ENCODE measurements at places on chromosomes 1 and 21.

DNA sequence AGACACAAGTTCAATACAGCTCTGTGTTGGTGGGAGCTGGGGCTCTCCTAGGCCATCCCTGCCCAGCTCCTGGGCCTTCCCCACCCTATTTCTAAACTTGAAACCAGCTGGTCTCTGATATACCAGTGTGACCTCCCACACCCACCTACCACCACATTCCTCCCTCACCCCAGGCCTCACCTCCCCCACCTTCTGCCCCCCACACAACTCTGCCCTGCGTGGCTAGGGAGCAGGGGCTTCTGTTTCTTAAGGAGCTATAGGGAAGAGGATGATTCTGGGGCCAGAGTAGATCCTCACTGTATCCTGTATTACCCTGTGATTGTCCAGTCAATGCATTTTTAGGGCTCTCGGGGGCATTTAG lies 16.5 kb downstream of the NES start:
- no peak for DNase-seq

GRCh38 chr1:10189659-10190058 lies 20.7 kb upstream of the KIF1B start:
- DNase-seq = no peak

DNA sequence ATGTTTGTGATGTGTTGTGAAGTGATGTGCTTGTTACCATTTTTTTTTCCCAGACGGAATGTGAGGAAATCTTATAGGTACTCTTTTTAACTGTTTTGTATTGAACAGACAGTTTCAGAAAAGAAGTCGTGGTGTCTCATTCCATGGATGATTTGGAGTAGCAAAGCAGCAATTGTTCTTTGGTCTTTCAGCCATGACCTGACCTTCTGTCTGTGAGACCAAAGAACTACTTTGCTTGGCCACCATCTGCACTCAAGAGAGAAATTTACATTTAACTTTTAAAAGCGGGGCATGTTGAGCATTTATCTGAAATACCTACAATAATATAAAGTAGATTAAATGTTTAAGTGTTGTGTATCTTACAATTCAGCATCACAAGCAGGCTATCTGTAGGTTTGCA lies 90.2 kb downstream of the SDCCAG8 start:
- no peak for DNase-seq

DNA sequence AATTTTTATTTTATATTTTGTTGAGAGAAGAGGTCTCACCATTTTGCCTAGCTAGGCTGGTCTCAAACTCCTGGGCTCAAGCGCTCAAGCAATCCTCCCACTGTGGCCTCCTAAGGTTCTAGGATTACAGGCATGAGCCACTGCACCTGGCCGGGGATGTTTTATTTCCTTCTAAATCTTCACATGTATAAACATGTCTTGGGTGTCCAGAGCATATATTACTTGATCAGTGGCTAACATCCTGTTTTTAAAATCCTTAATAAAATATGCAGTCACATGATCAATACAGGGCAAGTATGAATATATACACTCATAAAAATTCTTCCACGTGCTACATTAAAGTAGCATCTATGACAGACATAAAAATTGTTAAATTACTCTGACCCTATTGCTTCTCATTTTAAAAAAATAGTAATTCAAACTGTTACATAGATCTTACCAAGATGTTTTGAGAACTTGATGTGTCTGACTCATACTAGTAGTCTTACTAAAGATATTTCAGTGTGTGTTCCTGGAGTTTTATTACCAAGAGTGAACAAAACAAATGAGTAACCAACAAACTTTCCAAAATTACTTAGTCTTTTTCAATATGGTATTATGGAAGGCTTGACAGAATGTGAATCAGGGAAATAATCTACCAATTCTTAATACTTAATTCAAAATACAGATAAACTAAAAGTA lies 222.5 kb downstream of the SLC45A1 start:
- no peak for DNase-seq

- DNase-seq = no peak
These were observed 40.0 kb downstream of the ROR1 start for GRCh38 chr1:63813829-63814277.

DNA sequence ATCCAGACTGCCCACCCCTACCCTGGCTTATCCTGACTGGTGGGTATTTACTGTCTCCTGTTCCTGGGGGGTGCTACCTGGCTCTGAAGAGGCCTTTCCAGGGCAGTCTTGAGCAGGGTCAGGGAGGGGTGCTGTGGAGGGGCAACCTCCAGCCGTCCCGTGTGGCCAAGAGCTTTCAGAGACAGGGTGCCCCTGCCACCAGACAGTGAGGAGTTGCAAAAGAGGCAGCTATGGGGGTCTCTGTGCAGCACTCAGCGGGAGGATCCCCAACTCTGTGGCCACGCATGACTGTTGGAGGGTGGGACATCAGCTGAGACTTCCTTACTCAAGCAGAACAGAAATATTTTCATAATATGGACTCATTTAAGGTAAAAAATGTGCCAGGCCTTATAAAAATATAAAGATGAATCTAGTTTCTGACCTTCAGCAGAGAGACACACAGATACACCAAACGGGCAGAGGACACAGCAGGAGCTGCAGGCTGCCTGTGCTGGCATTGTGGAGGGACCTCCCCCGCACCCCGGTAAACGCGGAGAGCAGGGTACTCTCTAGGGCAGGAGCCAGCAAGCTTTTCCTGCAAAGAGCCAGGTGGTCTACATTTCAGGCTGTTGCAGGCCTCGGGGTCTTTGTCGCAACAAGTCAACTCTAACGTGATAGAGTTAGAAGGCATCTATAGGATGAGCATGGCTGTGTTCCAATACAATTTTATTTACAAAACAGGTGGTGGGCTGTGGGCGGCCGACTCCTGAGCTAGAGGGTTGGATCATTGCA lies 252.6 kb downstream of the RHOU start:
- no peak for DNase-seq

DNA sequence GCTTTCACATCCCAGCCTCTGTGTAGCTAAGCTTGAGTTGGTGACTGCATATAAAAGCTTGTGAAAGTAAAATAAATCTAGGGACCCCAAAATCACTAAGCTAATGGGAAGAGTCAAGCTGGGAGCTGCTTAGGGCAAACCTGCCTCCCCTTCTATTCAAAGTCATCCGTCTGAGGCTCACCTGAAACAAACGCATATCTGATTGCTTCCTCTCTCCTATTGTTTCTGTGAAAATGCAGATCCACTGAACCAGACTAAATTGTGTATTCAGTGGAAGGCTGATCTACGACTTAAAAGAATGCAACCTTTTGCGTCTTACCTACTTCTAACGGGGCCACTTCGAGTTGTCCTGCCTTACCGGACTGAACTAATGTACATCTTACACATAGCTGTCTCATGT lies 70.3 kb downstream of the LTN1 start:
- no peak for DNase-seq

DNA sequence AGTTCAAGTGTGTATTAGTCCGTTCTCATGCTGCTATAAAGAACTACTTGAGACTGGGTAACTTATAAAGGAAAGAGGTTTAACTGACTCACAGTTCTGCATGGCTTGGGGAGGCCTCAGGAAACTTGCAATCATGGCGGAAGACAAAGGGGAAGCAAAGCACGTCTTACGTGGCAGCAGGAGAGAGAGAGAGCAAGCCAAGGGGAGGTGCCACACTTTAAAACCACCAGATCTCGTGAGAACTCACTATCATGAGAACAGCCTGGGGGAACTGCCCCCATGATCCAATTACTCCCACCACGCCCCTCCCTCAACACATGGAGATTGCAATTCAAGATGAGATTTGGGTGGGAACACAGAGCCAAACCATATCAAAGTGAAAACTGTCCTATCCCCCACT lies 4.1 kb upstream of the MIS18A start:
- DNase-seq = no peak

- no peak for DNase-seq
These were observed 35.3 kb downstream of the ELF3 start for GRCh38 chr1:202045705-202046104.

GRCh38 chr1:118960026-118960561 lies 28.0 kb downstream of the TBX15 start:
- DNase-seq = no peak

- DNase-seq = no peak
These were observed 126.1 kb upstream of the CACHD1 start for GRCh38 chr1:64343823-64344190.

GRCh38 chr1:206770531-206771337 lies at the start of gene IL19:
TSS of gene IL19 (plus strand) at chr1:206770773. CDS start at chr1:206836663, 65,890 bp downstream.
- no peak for DNase-seq
